SK-N-SH (cell line): ENCODE measurements at places on chromosomes 4 and X. TPM values are rescaled to one million over a fixed set of nuclear protein-coding genes. Genes with fewer than 3 reads are reported as not detected.

The PDE6B gene
- 1.2 and 1.5 TPM in 2 replicates for polyA plus RNA-seq

The UGT2B28 gene
- not detected in 2 replicates for polyA plus RNA-seq

The RAB33A gene
- 1.2 and 2.0 TPM in 2 replicates for polyA plus RNA-seq

The GPR143 gene
- polyA plus RNA-seq: not detected in 2 replicates

The SPANXN4 gene
- not detected in 2 replicates for polyA plus RNA-seq

The RXFP1 gene
- polyA plus RNA-seq: not detected in 2 replicates

The EFHC2 gene
- 0.03 TPM in 2 replicates for polyA plus RNA-seq

The EDA2R gene
- polyA plus RNA-seq: 23.0 and 41.0 TPM in 2 replicates

The ADH1B gene
- polyA plus RNA-seq: not detected in 2 replicates

The FAM149A gene
- polyA plus RNA-seq: 0.21 and 0.38 TPM in 2 replicates

The TMEM129 gene
- 36.5 and 43.9 TPM in 2 replicates for polyA plus RNA-seq

The SHROOM2 gene
- not detected in 2 replicates for polyA plus RNA-seq

DNA sequence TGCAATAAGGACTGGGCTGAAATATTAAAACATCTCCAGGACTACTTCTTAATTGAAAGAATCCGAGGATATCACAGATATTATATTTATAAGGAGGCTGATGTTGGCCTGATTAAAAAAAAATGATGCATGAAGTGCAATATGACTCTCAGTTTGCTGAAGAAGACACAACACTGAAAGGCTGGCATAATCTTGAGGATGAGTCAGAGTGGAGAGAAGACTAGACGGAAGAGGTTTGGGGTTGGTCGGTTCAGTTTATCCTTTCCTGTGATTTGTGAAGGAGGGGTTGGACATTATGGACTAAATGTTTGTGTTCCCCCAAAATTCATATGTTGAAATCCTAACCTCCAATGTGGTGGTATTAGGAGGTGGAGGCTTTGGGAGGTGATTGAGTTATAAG, 170.3 kb downstream of the CORIN start:
- no peak for DNase-seq
- no peaks in the 10 kb centered on the region for H3K4me1 ChIP-seq
- H3K27ac ChIP-seq: no peak overlapping the region
- no peaks in the 10 kb centered on the region for H3K36me3 ChIP-seq
- no peak overlapping the region for H3K4me3 ChIP-seq

GRCh38 chr4:163172647-163173046, 6.0 kb upstream of the NAF1 start:
- H3K27ac ChIP-seq: no peak overlapping the region
- no peak for DNase-seq
- no peak overlapping the region for H3K4me3 ChIP-seq
- H3K4me1 ChIP-seq: no peaks in the 10 kb centered on the region; the same call in 1 of the 2 replicates
- H3K27me3 ChIP-seq: peaks cover 9% of the 10 kb centered on the region; the same call in 1 of the 2 replicates
- no peaks in the 10 kb centered on the region for H3K36me3 ChIP-seq

DNA sequence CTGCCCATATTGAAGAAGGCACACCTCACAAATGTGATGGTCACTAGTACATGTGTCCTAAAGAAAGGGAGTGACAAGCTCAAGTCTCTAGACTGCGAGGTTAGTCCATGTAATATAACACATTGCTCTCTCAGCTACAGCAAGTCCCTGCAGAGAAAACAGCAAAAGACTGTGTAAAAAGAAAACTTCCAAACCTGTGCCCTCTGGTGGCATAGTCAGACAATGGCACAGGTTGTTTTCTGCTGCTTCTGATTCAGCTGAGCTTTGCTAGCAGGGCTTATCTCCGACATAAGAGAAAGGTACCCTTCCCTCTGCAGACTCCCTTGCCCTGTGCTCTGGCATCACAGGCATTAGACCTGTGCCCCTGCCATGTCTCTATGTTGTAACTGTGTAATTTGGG, 1.4 kb upstream of the SERPINA7 start:
- H3K36me3 ChIP-seq: no peaks in the 10 kb centered on the region
- no peak overlapping the region for H3K27ac ChIP-seq
- no peaks in the 10 kb centered on the region for H3K4me1 ChIP-seq
- DNase-seq: no peak

- no peaks in the 10 kb centered on the region for H3K36me3 ChIP-seq
- no peak overlapping the region for H3K4me3 ChIP-seq
- H3K4me1 ChIP-seq: peaks cover 32% of the 10 kb centered on the region
Measured at GRCh38 chr4:26083987-26084386, 170.0 kb downstream of the SMIM20 start.

DNA sequence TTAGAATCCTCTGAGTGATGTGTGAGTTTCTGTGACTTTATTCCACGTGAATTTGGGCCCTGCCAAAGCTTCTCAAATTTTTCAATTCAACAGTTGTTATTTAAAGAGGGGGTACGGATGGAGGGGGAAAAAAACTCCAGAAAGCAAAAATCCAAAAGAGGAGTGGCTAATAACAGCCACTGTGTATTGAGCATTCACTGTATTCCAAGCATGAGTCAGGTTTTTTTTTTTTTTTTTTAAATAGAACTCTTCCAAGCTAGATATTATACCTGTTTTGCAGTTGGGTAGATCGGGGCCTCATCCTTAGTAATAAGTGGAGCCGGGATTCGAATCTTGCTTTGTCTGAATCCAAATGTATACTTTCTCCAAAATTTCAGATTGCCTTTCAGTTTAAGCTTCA, 6.4 kb upstream of the RHOH start:
- no peak for DNase-seq
- H3K36me3 ChIP-seq: no peaks in the 10 kb centered on the region
- H3K27me3 ChIP-seq: no peaks in the 10 kb centered on the region
- no peak overlapping the region for H3K4me3 ChIP-seq
- peaks cover 22% of the 10 kb centered on the region for H3K4me1 ChIP-seq

GRCh38 chr4:148007314-148007760, 275.4 kb downstream of the ARHGAP10 start:
- H3K36me3 ChIP-seq: no peaks in the 10 kb centered on the region
- H3K27me3 ChIP-seq: no peaks in the 10 kb centered on the region
- no peak for DNase-seq
- no peak overlapping the region for H3K27ac ChIP-seq
- H3K4me1 ChIP-seq: peaks cover 2% of the 10 kb centered on the region; the same call in 1 of the 2 replicates
- H3K4me3 ChIP-seq: no peak overlapping the region

- DNase-seq: no peak
- H3K4me1 ChIP-seq: no peaks in the 10 kb centered on the region
- no peak overlapping the region for H3K27ac ChIP-seq
- no peaks in the 10 kb centered on the region for H3K36me3 ChIP-seq
- H3K4me3 ChIP-seq: no peak overlapping the region; the same call in 1 of the 2 replicates
Measured at GRCh38 chr4:185809121-185809520, 2.9 kb downstream of the SORBS2 start.

GRCh38 chr4:95289028-95289634, 259.6 kb downstream of the UNC5C start:
- peak overlapping the region; percentile 4; the same call in 1 of the 2 replicates for H3K27ac ChIP-seq
- peaks cover 11% of the 10 kb centered on the region; the same call in 1 of the 2 replicates for H3K36me3 ChIP-seq
- no peak overlapping the region for H3K4me3 ChIP-seq
- no peak for DNase-seq

GRCh38 chr4:184977747-184978146, 40.5 kb upstream of the HELT start:
- no peaks in the 10 kb centered on the region for H3K36me3 ChIP-seq
- no peaks in the 10 kb centered on the region for H3K4me1 ChIP-seq
- no peak overlapping the region for H3K4me3 ChIP-seq
- no peak overlapping the region for H3K27ac ChIP-seq
- no peak for DNase-seq

- H3K27me3 ChIP-seq: no peaks in the 10 kb centered on the region
- 0 out of 2 replicates have a peak overlapping the region, but pooled peaks have one; percentile 21 for H3K27ac ChIP-seq
- H3K4me1 ChIP-seq: peaks cover 2% of the 10 kb centered on the region; the same call in 1 of the 2 replicates
- no peaks in the 10 kb centered on the region for H3K36me3 ChIP-seq
Measured at GRCh38 chr4:183164963-183165362, 65.9 kb downstream of the WWC2 start.

DNA sequence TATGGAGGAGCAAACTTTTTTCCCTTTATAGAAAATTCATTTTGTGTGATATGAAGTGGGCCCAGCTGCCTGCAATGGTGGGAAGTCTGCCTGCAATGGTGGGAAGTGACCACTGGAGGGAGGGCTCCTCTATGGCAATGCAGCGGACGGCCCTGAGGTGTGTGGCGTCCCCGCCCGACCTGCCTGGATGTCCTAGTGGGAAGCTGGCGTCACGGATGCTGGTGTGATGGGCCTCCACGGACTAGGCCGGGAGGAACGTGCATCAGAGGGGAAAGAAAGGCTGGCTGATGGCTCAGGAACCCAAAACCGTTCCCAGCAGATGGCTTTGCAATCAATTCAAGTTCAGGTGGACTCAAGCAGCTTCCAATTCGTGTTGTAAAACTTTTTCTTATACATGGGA, 177.9 kb downstream of the AFAP1 start:
- H3K4me1 ChIP-seq: peaks cover 4% of the 10 kb centered on the region; the same call in 1 of the 2 replicates
- H3K4me3 ChIP-seq: no peak overlapping the region
- no peaks in the 10 kb centered on the region for H3K27me3 ChIP-seq
- peaks cover 64% of the 10 kb centered on the region for H3K36me3 ChIP-seq

- H3K27me3 ChIP-seq: no peaks in the 10 kb centered on the region
- H3K4me3 ChIP-seq: no peak overlapping the region
- H3K27ac ChIP-seq: no peak overlapping the region
- no peaks in the 10 kb centered on the region for H3K4me1 ChIP-seq
- peak; percentile 3 for DNase-seq
- no peaks in the 10 kb centered on the region for H3K36me3 ChIP-seq
Measured at GRCh38 chrX:36898301-36898700, 109.9 kb upstream of the FAM47C start.

- DNase-seq: no peak
- H3K27me3 ChIP-seq: no peaks in the 10 kb centered on the region
- no peaks in the 10 kb centered on the region for H3K36me3 ChIP-seq
- H3K4me3 ChIP-seq: no peak overlapping the region
- no peak overlapping the region for H3K27ac ChIP-seq
- H3K4me1 ChIP-seq: peaks cover 7% of the 10 kb centered on the region
Measured at GRCh38 chr4:169618286-169618685, 2.1 kb upstream of the CLCN3 start.

- H3K4me3 ChIP-seq: no peak overlapping the region
- no peak for DNase-seq
- no peak overlapping the region for H3K27ac ChIP-seq
- H3K4me1 ChIP-seq: no peaks in the 10 kb centered on the region
Measured at GRCh38 chr4:147049946-147050345, 104.3 kb upstream of the TTC29 start.

DNA sequence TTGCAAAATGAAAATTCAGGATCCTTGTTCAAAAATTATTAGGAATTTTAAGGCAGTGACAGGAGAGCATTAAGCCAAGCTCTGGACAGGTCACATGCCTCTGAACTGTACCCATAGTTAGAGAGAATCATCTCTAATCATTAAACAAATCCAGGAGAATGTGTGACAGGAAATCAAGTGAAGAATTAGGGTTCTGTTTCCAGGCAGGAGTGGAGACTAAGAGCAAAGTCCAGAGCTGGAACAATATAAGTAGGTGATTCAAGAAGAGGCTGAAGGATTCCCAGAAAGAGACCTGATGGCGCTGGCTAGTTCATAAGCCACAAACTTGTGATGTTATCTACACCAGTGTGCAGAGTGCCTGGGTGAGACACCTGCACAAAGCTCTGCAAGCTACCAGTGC, 104.6 kb upstream of the PRKG2 start:
- no peak overlapping the region for H3K4me3 ChIP-seq
- no peak overlapping the region for H3K27ac ChIP-seq
- H3K27me3 ChIP-seq: no peaks in the 10 kb centered on the region
- H3K36me3 ChIP-seq: no peaks in the 10 kb centered on the region
- H3K4me1 ChIP-seq: no peaks in the 10 kb centered on the region

GRCh38 chr4:44487341-44487740, 38.7 kb upstream of the KCTD8 start:
- no peaks in the 10 kb centered on the region for H3K36me3 ChIP-seq
- H3K27me3 ChIP-seq: no peaks in the 10 kb centered on the region
- H3K4me1 ChIP-seq: no peaks in the 10 kb centered on the region
- no peak overlapping the region for H3K4me3 ChIP-seq
- no peak for DNase-seq

DNA sequence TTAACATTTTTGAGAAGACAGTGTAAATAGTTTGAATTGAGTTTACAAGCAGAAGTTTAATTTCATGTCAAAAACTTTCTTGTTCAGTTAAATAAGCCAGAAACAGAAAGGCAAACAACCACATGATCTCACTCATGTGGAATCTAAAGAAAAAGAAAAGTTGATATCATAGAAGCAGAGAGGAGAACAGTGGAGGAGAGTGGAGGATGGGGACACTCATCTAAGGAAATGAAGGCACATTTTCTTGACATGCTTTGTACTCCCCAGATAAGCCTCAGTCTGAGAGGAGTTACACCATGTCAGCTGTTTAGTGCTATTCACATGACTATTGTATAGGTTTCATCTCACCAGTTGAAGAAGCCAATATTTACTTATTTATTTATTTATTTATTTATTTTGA, 13.5 kb downstream of the SNCA start:
- peaks cover 5% of the 10 kb centered on the region; the same call in 1 of the 2 replicates for H3K4me1 ChIP-seq
- no peaks in the 10 kb centered on the region for H3K36me3 ChIP-seq
- H3K27ac ChIP-seq: no peak overlapping the region

GRCh38 chr4:40672528-40673522, 43.2 kb upstream of the RBM47 start:
- no peak overlapping the region for H3K4me3 ChIP-seq
- H3K4me1 ChIP-seq: no peaks in the 10 kb centered on the region; the same call in 1 of the 2 replicates
- DNase-seq: no peak
- H3K27ac ChIP-seq: peak overlapping the region; percentile 81
- no peaks in the 10 kb centered on the region for H3K27me3 ChIP-seq

DNA sequence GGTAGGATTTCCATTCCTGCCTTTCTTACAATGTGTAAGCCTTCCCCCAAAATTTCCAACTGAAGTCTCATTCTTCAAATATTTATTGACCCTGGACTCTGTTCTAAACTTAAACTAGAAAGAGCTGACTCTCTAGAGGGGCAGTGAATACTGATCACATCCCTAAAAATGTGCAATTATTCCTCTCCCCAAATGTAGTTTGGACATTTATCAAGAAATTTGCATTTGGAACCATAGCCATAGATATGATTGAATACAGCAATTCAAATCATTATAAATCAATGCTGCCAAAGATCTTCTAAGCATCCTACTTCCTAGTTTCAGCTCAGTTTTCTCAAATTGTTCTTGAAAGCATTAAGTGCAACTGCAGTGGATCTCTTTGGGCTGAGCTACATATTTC, 525.7 kb downstream of the RAB28 start:
- H3K36me3 ChIP-seq: no peaks in the 10 kb centered on the region
- no peaks in the 10 kb centered on the region for H3K27me3 ChIP-seq
- no peaks in the 10 kb centered on the region for H3K4me1 ChIP-seq
- DNase-seq: no peak
- H3K4me3 ChIP-seq: no peak overlapping the region

DNA sequence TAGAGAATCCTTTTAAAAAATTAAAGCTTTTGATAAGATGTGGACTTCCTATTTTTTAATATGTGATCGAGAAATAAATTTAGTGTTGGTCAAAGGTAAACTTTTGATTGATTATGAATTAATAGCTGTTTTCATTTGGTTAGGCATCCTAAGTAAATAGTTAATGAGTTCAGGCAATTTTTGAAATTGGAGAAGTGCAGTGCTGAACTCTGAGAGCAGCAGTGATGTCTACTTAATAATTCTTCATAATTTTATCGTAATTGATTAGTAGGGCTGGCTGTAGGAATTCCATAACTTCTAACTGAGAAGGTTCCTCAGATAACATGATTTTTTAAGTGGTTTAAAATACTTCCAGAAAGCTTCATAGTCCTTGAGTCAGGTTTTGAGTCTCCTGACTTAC, 1.5 kb downstream of the MND1 start:
- H3K36me3 ChIP-seq: no peaks in the 10 kb centered on the region
- peak overlapping the region; percentile 87 for H3K4me3 ChIP-seq
- H3K27ac ChIP-seq: no peak overlapping the region
- H3K4me1 ChIP-seq: peaks cover 9% of the 10 kb centered on the region
- no peaks in the 10 kb centered on the region for H3K27me3 ChIP-seq

GRCh38 chr4:108890484-108890881, 127.6 kb upstream of the ETNPPL start:
- no peaks in the 10 kb centered on the region for H3K36me3 ChIP-seq
- DNase-seq: no peak
- H3K27ac ChIP-seq: no peak overlapping the region
